ENCODE measurements at places on chromosomes 5 and 9.

GRCh38 chr9:110029429-110029955 lies 178.5 kb downstream of the C9orf152 start:
- no peak for DNase-seq

GRCh38 chr9:26329974-26330373 lies 562.6 kb downstream of the CAAP1 start:
- no peak for DNase-seq

DNA sequence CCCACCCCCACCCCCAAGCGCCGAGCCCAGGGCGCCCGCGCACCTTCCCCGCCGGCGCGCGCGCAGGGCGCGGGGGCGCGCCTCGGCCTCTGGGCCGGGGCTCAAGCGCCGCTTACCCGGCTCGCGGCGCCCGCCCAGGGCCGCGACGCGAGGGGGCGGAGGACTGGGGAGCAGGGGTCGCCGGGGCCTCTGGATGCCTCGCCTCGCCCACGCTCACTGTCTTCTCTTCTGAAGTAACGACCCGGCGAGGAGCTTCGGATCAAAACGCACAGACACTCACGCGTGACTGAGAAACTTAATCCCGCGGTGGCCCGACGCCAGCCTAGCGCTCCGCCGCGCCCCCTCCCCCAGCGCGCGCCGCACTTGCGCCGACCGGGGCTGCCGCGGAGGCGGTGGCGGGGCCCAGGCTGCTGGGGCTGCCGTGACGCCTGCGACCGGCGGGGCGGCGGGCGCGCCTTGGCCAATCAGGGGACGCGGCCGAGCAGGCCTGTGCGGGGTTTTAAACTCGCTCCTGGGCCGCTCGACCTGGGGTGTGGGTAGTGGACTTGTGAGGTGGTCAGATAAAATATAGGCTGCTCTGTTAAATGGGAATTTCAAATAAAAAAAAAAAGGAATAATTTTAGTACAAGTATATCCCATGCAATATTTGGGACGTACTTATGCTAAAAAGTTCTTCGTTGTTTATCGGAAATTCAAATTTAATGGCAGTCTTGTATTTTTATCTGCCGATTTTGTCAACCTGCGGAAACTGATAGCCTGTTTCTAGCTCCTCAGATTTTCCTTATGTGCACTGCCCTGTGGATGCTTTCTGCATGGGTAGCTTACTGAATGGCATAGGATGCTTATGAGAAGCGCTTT lies at the start of gene MPDZ:
MPDZ (minus strand) TSS at position 409 of the 858 bp plus-strand sequence. CDS start 29,377 bp downstream, outside the sequence.
- peak; percentile 82 for DNase-seq

DNA sequence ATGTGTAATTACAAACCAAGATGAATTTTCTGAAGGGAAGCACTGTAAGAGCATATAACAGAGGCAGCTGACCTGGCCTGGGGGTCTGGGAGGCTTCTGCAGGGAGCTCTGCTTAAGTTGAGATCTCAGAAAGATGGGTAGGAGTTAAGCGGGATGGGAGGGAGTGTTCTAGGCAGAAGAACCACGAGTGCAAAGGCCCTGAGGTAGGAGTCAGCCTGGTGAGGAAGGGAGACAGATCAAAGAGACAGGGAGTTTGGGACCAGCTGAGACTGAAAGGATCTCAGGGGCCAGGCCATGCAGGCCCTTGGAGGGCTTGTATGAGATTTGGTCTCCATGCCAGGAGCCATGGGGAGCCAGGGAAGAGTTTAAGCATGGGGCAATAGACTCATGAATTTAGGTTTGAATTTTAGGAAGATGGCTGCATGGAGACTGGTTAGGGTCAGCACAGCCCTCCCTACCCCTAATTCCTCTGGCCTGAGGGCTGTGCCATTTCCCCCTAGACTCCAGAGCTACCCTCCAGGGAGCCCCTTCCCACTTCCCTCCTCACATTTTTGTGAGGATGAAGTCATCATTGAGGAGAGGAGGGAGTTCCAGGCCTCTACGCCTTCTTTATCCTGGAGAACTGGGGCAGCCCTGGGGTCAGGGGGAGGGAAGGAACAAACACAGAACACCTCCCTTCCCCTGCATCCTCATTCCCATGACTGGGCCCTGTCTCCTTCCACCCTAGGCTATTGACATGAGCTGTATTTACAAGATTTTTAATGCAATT lies 4.8 kb upstream of the ARAP3 start:
- DNase-seq: no peak

DNA sequence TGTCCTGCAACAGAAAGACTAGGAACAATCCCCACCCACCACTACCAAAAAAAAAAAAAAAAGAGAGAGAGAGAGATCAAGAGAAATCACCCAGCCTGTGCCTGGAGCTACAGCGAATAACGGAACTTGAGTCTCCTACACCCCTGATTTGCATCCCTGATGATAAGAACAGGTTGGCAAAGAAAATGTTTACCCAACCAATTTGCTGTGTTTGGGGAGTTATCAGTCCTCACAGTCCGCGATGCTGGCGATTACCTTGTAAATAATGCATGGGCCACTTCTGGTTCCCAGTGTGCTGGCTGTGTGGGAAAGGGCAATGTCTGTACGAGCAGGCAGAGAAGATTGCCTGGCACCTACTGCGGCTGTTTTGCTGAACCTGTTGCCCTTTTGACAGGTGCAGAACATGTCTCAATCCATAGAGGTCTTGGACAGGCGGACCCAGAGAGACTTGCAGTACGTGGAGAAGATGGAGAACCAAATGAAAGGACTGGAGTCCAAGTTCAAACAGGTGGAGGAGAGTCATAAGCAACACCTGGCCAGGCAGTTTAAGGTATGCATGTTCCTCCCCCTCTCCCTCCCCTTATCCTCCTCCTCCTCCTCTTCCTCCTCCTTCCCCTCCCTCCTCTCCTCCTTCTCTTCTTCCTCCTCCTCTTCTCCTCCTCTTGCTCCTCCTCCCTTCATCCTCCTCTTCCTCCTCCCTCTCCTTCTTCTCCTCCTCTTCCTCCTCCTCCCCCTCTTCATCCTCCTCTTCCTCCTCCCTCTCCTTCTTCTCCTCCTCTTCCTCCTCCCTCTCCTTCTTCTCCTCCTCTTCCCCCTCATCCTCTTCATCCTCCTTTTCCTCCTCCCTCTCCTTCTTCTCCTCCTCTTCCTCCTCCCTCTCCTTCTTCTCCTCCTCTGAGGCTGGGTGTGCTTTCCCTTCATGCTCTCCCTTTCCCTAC lies 8.3 kb downstream of the OLFM1 start:
- no peak for DNase-seq

DNA sequence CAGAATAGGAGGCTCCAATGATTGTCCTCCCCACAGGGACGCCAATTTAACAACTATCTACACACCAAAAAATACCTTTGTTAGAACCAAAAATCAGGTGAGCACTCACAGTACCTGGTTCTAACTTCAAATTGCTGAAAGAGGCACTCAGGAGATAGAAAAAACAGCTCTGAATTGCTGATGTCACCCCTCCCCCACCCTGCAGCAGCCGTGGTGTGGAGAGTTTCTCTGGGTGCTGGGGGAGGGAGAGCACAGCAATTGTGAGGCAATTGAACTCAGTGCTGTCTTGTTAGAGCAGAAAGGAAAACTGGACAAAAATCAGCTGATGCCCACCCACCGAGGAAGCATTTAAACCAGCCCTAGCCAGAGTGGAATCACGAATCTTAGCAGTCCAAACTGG lies 41.8 kb downstream of the TNFSF8 start:
- DNase-seq: no peak

GRCh38 chr5:102547141-102548035 lies 48.6 kb upstream of the SLCO6A1 start:
- no peak for DNase-seq

DNA sequence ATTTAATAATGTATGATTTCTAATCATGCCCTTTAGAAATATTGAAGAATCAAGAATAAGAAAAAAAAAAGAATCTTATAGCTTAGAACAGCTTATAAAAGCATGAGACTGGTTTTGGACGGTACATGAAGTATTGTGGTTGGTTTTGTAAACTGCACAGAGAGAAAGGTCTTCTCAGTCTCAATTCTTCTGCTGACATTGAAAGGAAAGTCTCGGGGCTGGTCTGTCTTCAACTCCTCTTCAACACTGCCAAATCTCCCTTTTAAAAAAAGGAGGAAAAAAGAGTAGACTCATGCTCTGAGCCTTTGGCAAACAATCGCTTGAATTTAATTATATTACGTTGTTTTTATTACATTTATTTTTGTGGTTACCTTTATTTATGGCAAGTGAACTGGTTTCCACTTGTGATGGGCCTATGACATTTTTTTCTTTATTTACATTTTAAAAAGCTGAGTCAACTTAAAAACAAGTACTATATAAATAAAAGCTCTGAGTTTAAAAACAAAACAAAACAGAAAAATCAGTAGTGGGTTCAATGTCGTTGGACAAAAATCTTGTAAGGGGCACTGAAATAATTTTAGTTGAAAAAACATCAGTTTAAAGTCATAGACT lies 32.8 kb upstream of the EBF1 start:
- no peak for DNase-seq

DNA sequence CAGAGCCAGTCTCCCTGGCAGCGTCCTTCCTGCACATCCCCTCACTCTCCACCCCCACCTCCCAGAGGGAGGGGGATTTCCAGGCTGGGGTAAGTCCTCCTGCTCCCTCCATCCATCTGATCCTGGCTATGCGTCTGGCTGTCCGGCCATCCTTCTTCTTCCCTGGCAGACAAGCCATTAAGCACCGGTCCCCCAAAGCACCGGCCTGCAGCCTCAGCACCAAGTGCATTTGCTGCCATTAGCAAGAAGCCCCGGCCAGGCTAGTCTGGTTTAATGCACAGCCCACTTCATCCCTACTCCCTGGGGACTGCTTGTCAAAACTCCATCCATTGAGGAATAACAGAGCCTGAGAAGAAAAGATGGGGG lies 208.7 kb upstream of the IER5L start:
- no peak for DNase-seq

- DNase-seq: no peak
Observed at GRCh38 chr9:33988219-33988890, 60.3 kb downstream of the UBAP2 start.

GRCh38 chr9:22055090-22055489 lies 46.0 kb upstream of the CDKN2B start:
- DNase-seq: no peak

- no peak for DNase-seq
Observed at GRCh38 chr5:163727028-163727427, 221.6 kb downstream of the MAT2B start.

- DNase-seq: no peak
Observed at GRCh38 chr9:4293293-4293941, 6.5 kb downstream of the GLIS3 start.

DNA sequence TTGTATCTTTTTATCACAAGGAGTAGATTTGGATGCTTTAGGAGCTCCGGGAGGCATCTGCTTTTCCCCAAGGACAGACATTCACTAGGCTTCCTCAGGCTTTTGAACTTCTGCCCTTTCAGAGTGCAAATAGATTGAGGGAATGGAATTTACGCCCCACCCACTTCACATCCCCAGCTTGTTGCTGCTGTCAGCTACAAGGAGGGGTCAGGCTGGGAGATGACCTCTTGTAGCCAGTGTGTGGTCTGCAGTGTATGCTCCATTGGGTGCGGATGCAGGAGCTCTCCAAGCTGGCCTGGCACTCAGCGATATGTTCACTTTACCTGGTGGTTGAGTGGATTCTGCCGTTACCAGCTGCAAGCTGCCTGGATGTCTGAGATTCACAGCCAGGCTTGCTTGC lies 6.4 kb downstream of the TNFSF15 start:
- DNase-seq: no peak

GRCh38 chr9:114278356-114278755 lies 44.5 kb upstream of the ORM1 start:
- no peak for DNase-seq

DNA sequence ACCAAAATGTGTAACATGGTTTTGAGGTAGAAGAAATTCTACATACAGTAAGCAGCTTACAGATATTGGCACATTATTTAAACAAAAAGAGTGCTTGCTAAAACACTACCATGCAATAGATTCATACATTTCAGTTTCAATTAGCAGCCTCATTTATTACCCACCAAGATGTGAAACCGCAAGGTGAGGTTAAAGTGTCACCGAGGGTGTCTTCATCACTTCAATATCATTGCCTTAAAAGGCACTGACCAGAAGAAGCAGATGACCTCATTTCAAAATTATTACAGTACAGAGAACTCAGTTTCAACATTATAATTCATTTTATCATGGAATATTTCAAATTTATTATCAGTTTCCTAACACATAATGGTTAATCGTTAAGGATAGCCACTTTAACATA lies 302.2 kb downstream of the ISL1 start:
- no peak for DNase-seq

GRCh38 chr5:54207566-54207965 lies 102.8 kb downstream of the ARL15 start:
- no peak for DNase-seq

DNA sequence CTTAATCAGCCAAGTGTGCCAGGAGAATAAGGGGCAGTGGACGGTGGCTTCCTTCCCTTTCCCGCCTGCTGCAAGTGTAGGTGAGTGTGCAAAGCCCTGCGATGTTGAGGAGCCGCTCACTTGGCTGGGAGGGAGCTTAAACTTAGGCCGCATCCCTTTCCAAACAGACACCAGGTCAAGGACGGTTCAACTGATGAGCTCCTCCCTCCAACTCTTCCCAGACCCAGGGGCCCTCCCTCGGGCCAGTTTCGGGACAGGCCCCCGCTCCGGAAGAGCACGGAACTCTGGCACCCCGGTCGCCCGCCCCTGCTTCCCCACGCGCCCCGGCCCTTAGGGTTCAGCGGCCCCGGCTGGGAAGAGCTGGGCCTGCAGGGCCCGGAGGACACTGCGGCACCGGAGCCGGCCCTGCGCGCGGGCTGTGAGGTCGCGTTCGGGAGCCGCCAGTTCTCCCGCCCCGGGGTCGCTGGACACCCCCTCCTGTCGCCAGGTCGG lies 481 bp downstream of the MRPL36 start:
- DNase-seq: no peak

DNA sequence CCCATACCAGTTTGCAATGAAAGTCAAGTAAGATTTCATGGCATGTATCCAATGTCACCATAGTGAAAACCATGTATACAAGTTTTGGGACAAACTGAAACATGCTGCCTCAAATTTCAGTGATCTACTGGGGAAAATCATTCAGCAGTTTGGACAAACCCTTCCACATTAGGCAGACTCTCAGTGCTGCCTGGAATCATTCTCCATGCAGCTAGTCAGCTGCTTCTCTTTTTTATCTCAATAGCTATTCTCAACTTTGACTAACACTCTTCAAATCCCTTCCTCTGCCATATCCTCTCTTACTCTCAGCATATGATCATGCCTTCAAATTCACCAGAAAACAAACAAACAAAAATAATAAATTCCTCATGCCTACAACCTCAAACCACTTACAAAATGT lies 323.3 kb downstream of the MAN2A1 start:
- no peak for DNase-seq

DNA sequence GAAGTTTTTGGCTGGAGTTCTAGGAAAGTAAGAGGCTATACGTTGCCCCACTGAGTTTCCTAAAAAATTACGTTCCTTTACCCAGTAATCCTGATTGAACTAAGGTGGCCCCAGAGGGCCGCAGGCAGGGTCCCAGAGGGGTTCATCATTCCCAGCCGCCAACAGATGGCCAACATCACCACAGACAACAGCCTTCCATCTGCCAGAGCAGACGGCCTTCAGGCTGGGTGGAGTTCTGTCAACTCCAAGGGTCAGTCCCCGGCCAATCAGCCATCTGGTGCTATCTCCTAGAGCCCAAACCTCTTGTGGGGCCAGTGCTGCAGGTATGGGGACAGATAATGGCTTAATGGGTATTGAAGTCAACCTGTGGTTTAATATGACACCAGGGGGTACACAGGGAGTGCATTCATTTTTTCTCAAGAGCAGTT lies 30.4 kb downstream of the TBC1D2 start:
- DNase-seq: no peak
